Temporal lobe (tissue), 4 donors: ENCODE measurements at places on chromosomes 2 and 18. TPM values are rescaled to one million over a fixed set of nuclear protein-coding genes. Genes with fewer than 3 reads are reported as not detected.

POTEE gene
- total RNA-seq = not detected

PXDN gene
- total RNA-seq = 22.1 TPM

TRPM8 gene
- total RNA-seq = under 0.01 TPM

POLR1A gene
- total RNA-seq = 11.1 TPM

VIL1 gene
- total RNA-seq = not detected

ATAD2B gene
- 40.6 TPM for total RNA-seq

SERPINB13 gene
- under 0.01 TPM for total RNA-seq
